ENCODE measurements at places on chromosomes 2 and 18.

DNA sequence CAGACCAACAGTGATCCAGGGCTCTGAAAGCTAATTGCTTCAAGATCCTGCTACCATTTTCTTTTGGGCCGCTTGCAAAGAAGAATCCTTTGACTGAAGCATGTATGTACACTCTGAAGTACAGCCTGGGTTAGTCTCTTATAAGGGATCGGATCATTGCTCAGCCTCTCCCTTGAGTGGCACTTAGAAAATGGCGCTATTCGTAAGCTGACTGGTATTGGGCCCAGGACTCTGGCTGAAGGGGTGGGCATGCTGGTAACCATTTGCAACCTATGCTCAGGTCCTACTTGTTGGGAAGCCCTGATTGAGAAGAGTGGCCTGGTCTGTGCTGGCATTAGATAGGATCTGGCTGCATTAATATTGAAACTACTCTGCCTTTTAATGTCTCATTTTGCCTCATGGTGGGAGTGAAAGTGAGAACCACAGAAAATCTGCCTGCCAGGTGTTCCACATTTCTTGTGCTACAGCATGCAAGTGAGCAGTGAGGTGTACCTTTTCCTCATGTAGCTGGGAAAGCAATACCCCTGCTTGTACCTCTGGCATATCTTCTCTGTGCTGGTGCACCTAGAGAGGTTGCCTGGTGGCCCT is 661 bp upstream of the MGAT5 start:
- no peak for DNase-seq

GRCh38 chr2:1621041-1621440 is 123.3 kb downstream of the PXDN start:
- no peak for DNase-seq

- no peak for DNase-seq
Measured at GRCh38 chr2:95047629-95048510, 22.4 kb downstream of the MAL start.

GRCh38 chr2:177397481-177398289 is 5.1 kb downstream of the AGPS start:
- DNase-seq: no peak

GRCh38 chr18:57249883-57250282 is 102.5 kb upstream of the ST8SIA3 start:
- no peak for DNase-seq

- no peak for DNase-seq
Measured at GRCh38 chr18:69261406-69261805, 139.3 kb upstream of the DOK6 start.

DNA sequence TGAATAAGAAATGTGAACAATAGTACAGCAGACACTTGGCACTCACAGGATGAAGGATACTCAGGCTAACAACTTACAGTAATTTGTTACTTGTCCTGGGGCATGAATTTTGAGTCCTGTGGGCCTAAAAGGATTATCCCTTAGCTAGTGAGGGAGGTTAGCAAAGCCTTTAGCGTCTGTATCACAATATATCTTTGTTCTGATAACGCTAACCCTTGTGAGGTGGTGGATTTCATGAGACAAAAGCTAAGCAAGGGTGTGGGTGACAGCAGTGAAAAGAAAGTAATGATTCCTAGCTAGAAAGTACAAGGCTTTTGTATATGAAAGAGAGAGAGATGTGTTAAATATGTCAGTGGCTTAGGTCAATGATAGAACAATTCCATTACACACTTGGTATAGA is 46.8 kb upstream of the TTC21B start:
- no peak for DNase-seq

GRCh38 chr2:40405465-40405864 is 46.4 kb downstream of the SLC8A1 start:
- no peak for DNase-seq

All from activated CD4-positive, alpha-beta T cell treated with anti-CD3 and anti-CD28 coated beads for 4 hours (primary cell).